Left renal pelvis (tissue), 4 donors: ENCODE measurements at places on chromosomes 2 and 18. TPM values are rescaled to one million over a fixed set of nuclear protein-coding genes. Genes with fewer than 3 reads are reported as not detected.

Gene PLGLB1
- 16.2 TPM for polyA plus RNA-seq

DNA sequence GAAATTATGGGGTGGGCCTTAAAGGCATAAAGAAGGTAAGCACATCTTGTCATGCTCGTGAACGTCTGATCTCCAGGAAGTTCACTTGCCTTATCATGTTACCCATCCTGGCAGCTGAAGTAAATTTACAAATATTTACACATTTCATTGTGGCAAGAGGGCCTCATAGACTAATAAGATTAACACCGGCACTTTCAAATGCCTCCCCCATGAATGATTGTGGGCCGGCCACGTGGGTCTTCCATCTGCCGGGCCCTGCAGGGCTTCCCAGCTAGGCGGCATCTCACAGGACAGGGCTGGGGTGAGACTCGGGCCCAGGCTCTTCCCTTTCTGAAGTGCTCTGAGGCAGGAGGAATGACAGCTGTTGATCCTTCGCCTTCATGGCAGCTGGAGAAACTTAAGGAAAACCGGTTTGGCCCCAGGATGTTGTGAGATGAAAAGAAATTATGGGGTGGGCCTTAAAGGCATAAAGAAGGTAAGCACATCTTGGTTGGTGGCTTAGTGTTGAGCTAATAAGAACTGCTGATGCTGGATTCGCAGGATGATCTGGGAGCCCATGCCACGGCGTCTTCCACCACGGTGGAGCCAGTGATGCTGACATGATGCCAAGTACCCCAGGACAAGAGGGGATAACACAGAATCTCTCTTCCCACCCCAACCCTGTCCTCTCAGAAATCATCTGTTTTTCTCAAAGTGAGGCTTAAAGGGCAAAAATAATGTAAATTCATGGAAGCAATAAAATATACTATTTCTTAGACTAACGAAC is 176.3 kb downstream of the SEPTIN10 start:
- no peak for DNase-seq

DNA sequence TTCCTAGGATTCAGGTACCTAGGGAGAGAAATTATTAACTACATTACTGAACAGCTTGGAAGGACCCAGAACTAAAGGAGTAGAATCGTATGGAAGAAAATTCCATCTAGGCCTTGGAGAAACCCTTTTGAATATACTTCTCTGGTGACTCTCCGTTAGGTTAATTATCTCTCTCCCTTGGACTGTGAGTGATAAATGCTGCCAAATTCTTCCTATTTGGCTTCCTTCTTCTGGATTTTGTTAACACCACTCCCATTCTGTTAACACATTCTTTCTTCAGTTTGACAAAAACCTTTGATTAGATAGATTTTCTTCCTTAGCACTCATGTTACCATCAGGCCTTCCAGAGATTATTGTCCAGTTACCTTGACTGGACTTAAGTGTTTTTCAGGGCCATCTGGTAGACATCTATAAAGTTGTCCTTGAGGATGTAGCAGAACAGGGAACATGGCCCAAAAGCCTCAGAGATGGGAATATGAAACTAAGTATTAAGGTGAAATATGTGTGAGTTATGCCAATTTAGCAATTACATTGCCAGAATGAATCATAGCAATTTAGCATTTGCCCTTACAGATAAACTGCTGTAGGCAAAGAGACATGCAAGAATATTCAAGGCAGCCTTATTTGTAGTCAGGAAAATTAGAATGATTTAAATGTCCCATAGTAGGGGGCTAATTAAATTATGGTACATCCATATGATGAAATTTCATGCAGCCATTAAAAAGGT is 6.7 kb downstream of the CYP27A1 start:
- no peak for DNase-seq

- no peak for DNase-seq
These were observed 492 bp downstream of the CHRNA1 start for GRCh38 chr2:174763780-174764179.

GRCh38 chr2:11419781-11420180 is 46.2 kb downstream of the E2F6 start:
- no peak for DNase-seq
